ENCODE measurements at places on chromosomes 5 and 9.

- no peak overlapping the region for H3K27ac ChIP-seq
- H3K4me3 ChIP-seq, result no peak overlapping the region
- H3K27me3 ChIP-seq, result no peaks in the 10 kb centered on the region
- no peaks in the 10 kb centered on the region for H3K36me3 ChIP-seq
Measured at GRCh38 chr9:106632621-106633020, 230.3 kb upstream of the ZNF462 start.

DNA sequence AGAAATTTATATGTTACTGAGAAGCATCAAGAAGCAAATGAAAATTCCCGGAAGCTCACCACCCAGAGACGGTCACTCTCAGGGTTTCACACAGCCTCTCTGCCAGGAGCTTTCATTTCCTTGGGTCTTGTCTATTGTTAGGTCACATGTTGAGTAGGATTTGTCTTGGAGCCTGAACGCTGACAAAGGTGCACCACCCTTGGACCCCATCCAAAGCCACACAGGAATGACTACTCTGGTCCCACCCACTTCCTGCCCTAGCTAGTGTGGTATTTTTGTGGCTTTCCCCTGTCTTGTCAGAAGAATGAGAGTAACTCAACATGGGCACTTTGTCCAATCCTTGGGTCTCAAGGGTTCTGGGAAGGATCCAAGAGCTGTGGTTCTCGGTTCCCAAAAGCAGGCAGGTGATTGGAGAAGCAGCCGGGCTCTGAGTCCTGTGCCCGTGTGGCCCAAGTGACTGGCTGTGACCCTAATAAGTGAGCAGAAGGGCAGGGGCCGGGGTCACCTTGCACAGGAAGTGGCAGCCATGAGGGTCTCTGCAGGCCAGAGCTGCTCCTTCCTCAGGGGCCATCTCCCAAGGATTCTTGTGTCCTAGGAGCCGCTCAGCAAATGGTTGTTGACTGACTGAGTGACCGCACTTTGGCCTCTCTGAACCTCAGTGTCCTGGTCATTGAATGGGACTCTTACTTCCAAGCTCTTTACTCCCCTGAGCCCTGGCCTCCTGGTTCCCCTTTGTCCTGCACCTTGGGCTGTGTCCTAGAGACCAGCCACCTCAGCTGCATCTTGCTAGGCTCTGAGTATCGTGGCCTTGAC is 6.9 kb downstream of the FGD3 start:
- H3K4me1 ChIP-seq, result no peaks in the 10 kb centered on the region
- no peaks in the 10 kb centered on the region for H3K36me3 ChIP-seq
- no peak overlapping the region for H3K4me3 ChIP-seq
- peak overlapping the region; percentile 17 for H3K27ac ChIP-seq

- H3K36me3 ChIP-seq, result no peaks in the 10 kb centered on the region
- H3K4me1 ChIP-seq, result no peaks in the 10 kb centered on the region
- no peak overlapping the region for H3K27ac ChIP-seq
Measured at GRCh38 chr5:180100621-180101450, 29.3 kb upstream of the RNF130 start.

DNA sequence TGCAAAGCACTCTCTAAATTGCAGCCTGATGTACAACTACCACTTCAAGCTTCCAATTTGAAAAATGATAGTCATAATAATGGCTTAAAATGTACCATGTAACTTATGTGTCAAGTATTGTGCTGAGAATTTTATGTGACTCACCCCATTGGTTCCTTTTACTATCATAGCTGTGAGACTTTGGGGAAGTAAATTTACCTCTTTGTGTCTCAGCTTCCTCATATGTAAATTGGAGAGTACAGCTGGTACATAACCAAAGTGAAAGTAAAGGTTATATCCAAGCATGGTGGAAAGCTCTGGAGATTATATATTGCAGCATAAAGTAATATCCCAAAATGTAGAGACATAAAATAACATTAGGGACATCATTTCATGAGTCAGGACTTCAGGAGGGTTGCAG is 2200.4 kb upstream of the C9orf72 start:
- H3K27ac ChIP-seq, result no peak overlapping the region
- no peak for DNase-seq
- H3K4me1 ChIP-seq, result no peaks in the 10 kb centered on the region
- H3K36me3 ChIP-seq, result no peaks in the 10 kb centered on the region
- no peaks in the 10 kb centered on the region for H3K27me3 ChIP-seq

GRCh38 chr5:133469252-133469651 is 143.1 kb downstream of the FSTL4 start:
- H3K4me3 ChIP-seq, result no peak overlapping the region
- H3K4me1 ChIP-seq, result no peaks in the 10 kb centered on the region
- no peaks in the 10 kb centered on the region for H3K36me3 ChIP-seq

DNA sequence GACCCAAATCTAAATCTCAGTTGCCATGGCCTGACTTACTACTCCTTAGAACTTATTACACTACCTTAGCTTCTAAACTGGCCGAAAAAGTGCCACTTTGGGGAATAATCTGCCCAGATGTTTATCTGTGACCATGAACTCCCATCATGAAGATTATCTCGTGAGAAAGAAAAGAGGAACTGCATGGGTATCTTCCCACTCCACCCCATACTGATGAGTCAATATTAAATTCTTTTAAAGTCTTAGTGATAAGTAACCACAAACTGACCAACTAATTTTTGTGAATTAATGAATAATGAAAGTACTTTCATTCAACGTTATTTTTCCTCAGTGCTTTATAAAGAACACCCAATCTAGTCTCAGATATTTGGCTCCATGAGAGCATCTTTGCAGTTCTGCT is 493.5 kb downstream of the EBF1 start:
- no peak overlapping the region for H3K4me3 ChIP-seq
- H3K4me1 ChIP-seq, result no peaks in the 10 kb centered on the region
- DNase-seq, result no peak
- H3K27ac ChIP-seq, result no peak overlapping the region
- no peaks in the 10 kb centered on the region for H3K36me3 ChIP-seq

GRCh38 chr9:113948891-113949570 is 72.9 kb downstream of the ZNF618 start:
- no peak for DNase-seq
- no peak overlapping the region for H3K27ac ChIP-seq
- H3K4me3 ChIP-seq, result no peak overlapping the region
- H3K4me1 ChIP-seq, result no peaks in the 10 kb centered on the region
